ENCODE measurements at places on chromosomes 5 and 9.

- DNase-seq = no peak
Observed at GRCh38 chr5:124700333-124700732, 46.1 kb downstream of the ZNF608 start.

GRCh38 chr5:91156242-91156641, 226.9 kb downstream of the ARRDC3 start:
- peak; percentile 20 for DNase-seq

DNA sequence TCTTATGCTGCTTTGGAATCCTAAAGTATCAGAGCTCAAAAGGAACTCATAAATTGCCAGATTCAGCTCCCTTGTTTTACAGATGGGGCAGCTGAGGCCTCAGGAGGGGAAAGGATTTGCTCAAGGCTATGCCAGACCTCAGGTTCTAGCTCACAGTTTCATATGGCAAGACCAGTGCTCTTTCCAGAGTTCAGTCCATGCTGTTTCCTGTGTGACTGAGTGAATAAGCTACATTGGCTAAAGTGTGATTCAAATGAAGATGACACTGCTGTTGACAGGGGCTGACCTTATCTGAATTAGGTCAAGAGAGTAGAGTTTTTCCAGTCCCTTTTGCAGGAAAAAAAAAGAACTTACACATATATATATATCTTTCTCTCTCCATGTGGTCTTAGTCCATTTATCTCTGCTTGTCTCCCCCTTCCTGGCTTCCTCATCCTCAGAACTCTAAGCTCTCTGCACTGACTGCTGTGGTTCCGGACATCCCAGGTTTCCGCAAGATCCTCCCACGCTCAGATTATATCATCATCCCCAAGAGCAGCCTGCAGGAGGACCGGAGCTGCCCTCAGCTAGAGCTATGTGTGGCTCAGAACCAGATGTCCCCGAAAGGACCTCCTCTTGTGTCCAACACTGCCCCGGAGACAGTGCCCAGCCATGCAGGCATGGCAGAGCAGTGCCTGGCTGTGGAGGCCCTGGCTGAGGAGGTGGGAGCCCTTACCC, 9.3 kb downstream of the HMGXB3 start:
- no peak for DNase-seq

- no peak for DNase-seq
Observed at GRCh38 chr9:113738893-113739604, 137.1 kb upstream of the ZNF618 start.

- no peak for DNase-seq
Observed at GRCh38 chr9:117528225-117528624, 113.4 kb upstream of the ASTN2 start.

GRCh38 chr9:106731910-106732309, 131.1 kb upstream of the ZNF462 start:
- DNase-seq = no peak

- no peak for DNase-seq
Observed at GRCh38 chr5:54040018-54040417, 270.4 kb downstream of the ARL15 start.
